NCI-H446 treated with DMSO at 0.1 percent for 48 hours (cell line): ENCODE measurements at places on chromosomes 1 and 21.

DNA sequence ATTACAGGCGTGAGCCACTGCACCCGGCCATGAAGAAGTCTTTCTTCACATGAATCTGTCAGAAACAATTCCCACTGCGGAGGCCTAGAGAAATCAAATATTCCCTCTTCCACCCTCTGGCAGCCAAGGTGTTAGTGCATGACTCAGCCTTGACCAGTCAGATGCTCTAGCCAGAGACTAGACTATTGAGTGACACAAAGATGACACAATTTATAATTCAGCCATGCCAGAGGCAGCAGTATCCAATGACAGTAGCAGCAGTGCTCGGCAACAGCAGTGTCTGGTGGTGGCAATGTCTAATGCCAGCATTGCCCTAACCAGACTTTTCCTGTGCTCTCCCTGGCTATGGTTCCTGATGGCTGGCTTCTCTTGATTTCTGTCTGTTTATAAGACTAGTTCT lies 8.7 kb downstream of the CTXND2 start:
- DNase-seq, result no peak

- DNase-seq, result no peak
Observed at GRCh38 chr1:209416716-209417115, 166.8 kb upstream of the CAMK1G start.

- DNase-seq, result no peak
Observed at GRCh38 chr1:20348326-20348915, 57.7 kb downstream of the VWA5B1 start.

DNA sequence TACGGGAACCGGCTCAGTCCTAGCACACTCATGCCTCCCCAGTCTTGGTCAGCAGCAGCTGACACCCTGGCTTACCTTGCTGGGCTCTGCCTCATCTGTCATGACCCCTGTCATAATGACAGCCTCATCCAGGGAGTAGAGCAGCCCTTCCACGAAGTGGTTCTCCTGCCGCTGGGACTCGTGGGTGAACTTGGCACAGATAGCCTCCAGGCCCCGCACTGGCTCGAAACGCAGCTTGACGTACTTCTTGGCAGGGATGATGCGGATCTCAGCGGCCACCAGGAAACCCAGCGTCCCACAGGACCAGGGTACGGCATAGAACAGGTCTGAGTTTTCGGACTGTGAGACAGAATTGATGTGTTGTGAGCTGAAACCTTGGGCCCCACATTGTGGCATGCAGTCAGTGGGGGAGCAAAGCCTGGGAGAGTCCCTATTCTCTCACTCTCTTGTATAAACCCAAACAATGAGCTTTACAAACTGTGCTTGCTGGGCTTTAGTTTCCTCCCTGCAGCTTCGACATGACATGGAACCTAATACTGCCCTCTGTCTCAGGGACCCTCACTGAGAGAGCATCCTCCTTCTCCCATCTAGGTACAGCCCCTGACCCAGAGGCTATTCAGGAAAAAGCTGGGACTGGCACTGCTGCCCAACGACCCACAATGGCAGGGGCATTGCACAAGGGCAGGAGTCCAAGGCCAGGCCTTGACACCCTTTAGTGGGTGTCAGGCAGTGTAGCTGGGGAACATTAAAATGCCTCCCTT lies 15.5 kb downstream of the DHCR24 start:
- DNase-seq, result no peak

GRCh38 chr1:171292799-171293198 lies 21.2 kb upstream of the FMO4 start:
- DNase-seq, result no peak

DNA sequence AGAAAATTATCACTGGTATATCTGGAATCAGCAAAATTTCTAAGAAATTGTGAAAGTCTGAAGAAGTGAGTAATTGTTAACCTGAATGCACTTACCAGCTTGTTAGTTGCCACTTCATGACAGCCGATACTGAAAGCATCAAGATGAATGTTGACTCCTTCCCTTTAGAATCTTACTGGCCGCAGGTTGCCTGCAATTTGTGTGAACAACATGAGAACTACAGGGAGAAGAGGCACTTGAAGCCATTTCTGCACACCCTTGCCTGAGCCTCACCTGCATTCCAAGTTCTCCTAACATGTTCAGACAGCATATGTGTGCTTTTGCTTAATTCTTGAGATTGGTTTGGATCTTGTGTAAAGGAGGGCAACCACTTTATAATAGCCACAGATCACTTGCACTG lies 59.2 kb upstream of the SSX2IP start:
- DNase-seq, result no peak
